ENCODE measurements at places on chromosomes 13 and 19.
A peak's percentile ranks its signal among the peaks of the same experiment; 100 is the strongest.

- DNase-seq, result no peak
These were observed 994.3 kb downstream of the PCDH17 start for GRCh38 chr13:58625703-58626389.

DNA sequence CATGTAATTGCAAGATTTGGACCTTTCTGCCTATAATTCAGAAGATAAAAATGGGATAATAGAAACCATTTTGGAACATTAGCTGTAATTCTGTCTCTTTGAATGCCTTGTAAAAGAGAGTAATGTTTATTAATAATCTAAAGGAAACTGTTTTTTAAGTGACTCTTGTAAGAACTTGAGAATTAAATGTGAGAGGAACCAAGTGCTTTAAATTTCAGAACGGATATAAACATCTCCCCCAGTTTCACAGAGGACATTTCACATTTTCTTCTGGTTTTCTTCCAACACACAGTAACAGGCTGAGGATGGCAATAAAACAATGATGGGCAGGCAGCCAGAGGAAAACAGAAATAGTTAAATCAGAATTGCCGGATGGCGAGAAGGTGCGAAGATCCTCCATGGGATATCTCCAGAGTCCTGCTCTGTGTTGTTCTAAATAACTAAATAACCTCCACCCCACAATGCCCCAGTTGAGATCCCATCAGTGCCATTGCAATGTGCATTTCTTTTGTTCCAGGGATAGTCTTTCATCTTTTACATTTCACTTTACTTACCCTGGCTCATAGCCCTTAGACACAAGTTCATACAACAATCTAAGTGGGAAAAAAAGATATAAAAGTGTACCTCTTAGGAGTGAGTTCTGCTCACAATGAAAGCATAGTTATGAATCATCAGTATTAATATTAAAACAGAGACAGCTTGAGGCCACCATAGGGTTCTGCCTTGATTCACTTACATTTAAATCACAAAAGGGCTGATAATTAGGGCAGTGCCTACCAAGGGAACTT lies 73.3 kb downstream of the TNFRSF19 start:
- DNase-seq, result no peak

- DNase-seq, result peak; percentile 94
These were observed at the start of gene URI1 for GRCh38 chr19:29941828-29942403. TSS of gene URI1 (plus strand) at chr19:29942239. CDS start at chr19:29942548, 309 bp downstream.

- DNase-seq, result no peak
These were observed 13.9 kb downstream of the TBC1D4 start for GRCh38 chr13:75468098-75468497.

DNA sequence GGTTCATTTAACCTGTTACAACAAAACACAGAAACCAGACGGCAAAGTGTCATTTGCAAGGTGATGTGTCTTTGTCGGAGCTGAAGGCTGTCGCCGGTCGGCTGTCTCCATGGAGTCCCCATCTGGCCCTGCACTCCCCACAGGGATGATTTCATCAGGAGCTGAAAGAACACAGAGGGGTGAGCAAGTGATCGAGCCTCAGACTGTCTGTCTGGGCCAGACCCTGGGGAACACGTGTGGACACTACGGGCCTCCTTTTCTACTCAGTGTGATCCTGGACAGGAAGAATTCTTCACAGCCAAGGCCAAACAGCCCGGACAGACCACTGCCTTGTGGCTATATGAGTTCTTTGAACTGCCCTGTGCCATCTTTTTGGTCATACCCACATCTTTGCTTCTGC lies 85.1 kb downstream of the RNASEH2B start:
- no peak for DNase-seq

DNA sequence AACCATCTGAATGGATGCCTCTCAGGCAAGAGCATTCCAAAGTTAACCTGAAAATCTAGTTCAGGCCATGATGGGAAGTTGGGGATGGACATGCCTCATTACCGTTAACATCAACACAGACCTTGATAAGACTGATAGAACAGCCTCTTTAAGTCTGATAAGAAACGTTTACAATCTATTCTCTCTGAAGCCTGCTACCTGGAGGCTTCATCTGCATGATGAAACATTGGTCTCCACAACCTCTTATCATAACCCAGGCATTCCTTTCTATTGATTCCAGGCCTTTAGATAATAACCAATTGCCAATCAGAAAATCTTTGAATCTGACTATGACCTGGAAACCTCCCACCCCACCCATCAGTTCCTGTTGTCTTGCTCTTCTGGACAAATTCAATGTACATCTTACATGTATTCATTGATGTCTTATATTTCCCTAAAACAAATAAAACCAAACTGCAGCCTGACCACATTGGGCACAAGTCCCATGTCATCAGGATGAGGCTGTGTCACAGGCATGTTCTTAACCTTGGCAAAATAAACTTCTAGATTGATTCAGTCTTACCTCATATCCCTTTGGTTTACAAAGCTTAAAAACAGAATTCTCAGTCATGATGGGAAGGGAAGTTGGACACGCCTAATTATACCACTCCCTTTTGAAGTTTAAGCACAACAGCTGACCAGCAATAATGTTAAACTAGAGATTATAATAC lies 843.8 kb upstream of the SPRY2 start:
- peak; percentile 2 for DNase-seq

GRCh38 chr19:41998246-41999020 lies 4.4 kb upstream of the ATP1A3 start:
- peak; percentile 80 for DNase-seq

DNA sequence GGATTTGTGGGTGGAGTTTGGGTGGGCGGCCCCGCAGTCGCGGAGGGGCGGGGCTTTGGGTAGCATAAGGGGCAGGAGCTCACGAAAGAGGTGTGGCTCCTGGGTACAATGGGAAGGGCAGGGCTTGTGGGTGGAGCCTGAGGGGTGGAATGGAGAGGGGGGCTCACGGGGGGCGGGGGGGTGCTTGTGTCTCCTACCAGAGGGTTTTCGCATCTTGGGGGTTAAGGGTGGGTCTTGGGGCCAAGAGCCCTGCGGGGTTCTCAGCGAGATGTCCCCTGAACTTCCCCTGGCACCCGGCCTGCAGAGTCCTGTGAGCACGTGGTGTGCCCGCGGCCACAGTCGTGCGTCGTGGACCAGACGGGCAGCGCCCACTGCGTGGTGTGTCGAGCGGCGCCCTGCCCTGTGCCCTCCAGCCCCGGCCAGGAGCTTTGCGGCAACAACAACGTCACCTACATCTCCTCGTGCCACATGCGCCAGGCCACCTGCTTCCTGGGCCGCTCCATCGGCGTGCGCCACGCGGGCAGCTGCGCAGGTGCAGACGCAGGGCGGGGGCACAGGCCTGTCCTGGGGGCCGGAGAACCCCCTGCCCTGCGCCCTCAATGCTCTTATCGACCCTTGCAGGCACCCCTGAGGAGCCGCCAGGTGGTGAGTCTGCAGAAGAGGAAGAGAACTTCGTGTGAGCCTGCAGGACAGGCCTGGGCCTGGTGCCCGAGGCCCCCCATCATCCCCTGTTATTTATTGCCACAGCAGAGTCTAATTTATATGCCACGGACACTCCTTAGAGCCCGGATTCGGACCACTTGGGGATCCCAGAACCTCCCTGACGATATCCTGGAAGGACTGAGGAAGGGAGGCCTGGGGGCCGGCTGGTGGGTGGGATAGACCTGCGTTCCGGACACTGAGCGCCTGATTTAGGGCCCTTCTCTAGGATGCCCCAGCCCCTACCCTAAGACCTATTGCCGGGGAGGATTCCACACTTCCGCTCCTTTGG lies 5.1 kb downstream of the FSTL3 start:
- DNase-seq, result no peak

- DNase-seq, result no peak
These were observed 48.8 kb downstream of the CD320 start for GRCh38 chr19:8259142-8259921.

- peak; percentile 14 for DNase-seq
These were observed 63.9 kb upstream of the STARD13 start for GRCh38 chr13:33349288-33349985.

- no peak for DNase-seq
These were observed 5.3 kb downstream of the FAM216B start for GRCh38 chr13:42786715-42787114.

Data from astrocyte of the hippocampus (primary cell).